Aortic smooth muscle cell (primary cell): ENCODE measurements at places on chromosomes 4 and X. TPM values are rescaled to one million over a fixed set of nuclear protein-coding genes. Genes with fewer than 3 reads are reported as not detected.

The ANOS1 gene
- 16.5 and 19.2 TPM in 2 replicates for total RNA-seq

The HSPA4L gene
- total RNA-seq: 6.5 and 7.0 TPM in 2 replicates

The COL4A6 gene
- 4.4 and 7.3 TPM in 2 replicates for total RNA-seq

The IQCM gene
- not detected in 2 replicates for total RNA-seq

The CRMP1 gene
- total RNA-seq: 0.06 and 0.13 TPM in 2 replicates

The AMBN gene
- total RNA-seq: not detected in 2 replicates

The TLR3 gene
- total RNA-seq: 3.7 and 6.9 TPM in 2 replicates

The TRIM75 gene
- not detected in 2 replicates for total RNA-seq

The MAGEA8 gene
- total RNA-seq: not detected in 2 replicates

The SMPX gene
- 0.12 TPM in 1 of 2 replicates, not detected in the other for total RNA-seq

The EGFL6 gene
- total RNA-seq: not detected in 2 replicates

The CCDC110 gene
- 2.1 and 2.7 TPM in 2 replicates for total RNA-seq

The CCKAR gene
- 0.13 TPM in 1 of 2 replicates, not detected in the other for total RNA-seq

The GSTCD gene
- 6.8 and 7.9 TPM in 2 replicates for total RNA-seq

The DCHS2 gene
- total RNA-seq: under 0.01 and 0.87 TPM in 2 replicates

The ADH1B gene
- total RNA-seq: 3,268 and 4,233 TPM in 2 replicates

The CSAG1 gene
- not detected in 2 replicates for total RNA-seq

The RBMX gene
- 132 and 134 TPM in 2 replicates for total RNA-seq

The PASD1 gene
- not detected in 2 replicates for total RNA-seq

The ENPP6 gene
- not detected in 2 replicates for total RNA-seq

The CRLF2 gene
- 0.13 TPM in 1 of 2 replicates, not detected in the other for total RNA-seq

The C4orf36 gene
- 0.26 and 0.31 TPM in 2 replicates for total RNA-seq

The CNKSR2 gene
- 1.5 and 2.9 TPM in 2 replicates for total RNA-seq

The OTC gene
- total RNA-seq: not detected in 2 replicates

The AWAT1 gene
- total RNA-seq: not detected in 2 replicates

The TCEAL8 gene
- 115 and 131 TPM in 2 replicates for total RNA-seq

The ETNPPL gene
- total RNA-seq: 0.26 TPM in 1 of 2 replicates, not detected in the other

The KIT gene
- total RNA-seq: 1.1 and 1.3 TPM in 2 replicates

The ATP1B4 gene
- total RNA-seq: not detected in 2 replicates

The SSR4 gene
- 168 and 219 TPM in 2 replicates for total RNA-seq

The ZXDA gene
- 6.2 and 6.5 TPM in 2 replicates for total RNA-seq

The CC2D2A gene
- total RNA-seq: 29.5 and 30.5 TPM in 2 replicates

The PGAM4 gene
- not detected in 2 replicates for total RNA-seq

The ADAM29 gene
- total RNA-seq: not detected in 2 replicates

The NIPAL1 gene
- total RNA-seq: 0.13 and 0.25 TPM in 2 replicates

The HAUS7 gene
- 14.3 TPM in 2 replicates for total RNA-seq

The SLC16A2 gene
- 4.1 and 5.0 TPM in 2 replicates for total RNA-seq

The RHOXF1 gene
- not detected in 2 replicates for total RNA-seq

The TMEM150C gene
- 0.06 and 0.53 TPM in 2 replicates for total RNA-seq

The IL9R gene
- total RNA-seq: 0.12 and 0.13 TPM in 2 replicates

The TMSB15C gene
- 1.3 and 1.6 TPM in 2 replicates for total RNA-seq

The ZDHHC15 gene
- 1.9 and 3.7 TPM in 2 replicates for total RNA-seq
